Suppressor macrophage treated with lipopolysaccharide for 1 hour (primary cell): ENCODE measurements at places on chromosomes 12 and 14.
A peak's percentile ranks its signal among the peaks of the same experiment; 100 is the strongest.

DNA sequence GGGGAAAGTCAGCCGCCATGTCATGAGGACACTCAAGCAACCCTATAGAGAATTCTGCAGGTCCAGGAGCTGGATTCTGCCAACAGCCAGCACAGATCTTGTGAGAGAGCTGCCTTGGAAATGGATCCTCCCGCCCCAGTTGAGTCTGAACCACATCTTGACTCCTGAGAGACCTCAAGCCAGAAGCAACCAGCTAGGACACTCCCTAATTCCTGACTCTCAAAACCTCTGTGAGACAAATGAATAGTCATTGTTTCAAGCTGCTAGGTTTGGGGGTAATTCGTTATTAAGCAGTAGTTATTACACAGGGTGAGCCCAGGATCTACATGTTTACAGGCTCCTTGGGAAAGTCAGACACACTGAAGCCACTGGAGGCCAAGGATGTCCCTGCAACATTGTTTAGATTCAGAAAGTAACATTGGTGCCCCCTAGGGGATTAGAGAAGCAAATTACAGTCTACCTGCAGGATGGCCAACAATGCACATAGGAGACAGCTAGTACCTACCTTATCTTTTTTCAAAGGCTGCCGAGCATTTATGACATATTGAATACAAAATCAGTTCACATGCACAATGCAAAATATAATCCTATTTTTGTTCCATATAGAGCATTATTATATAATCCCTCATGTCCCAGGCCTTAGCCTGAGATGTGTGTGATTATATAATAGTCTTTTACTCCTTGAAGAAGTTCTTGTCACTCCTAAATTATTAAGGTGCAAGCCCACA, 57.9 kb upstream of the FICD start:
- peak; percentile 88 for DNase-seq

DNA sequence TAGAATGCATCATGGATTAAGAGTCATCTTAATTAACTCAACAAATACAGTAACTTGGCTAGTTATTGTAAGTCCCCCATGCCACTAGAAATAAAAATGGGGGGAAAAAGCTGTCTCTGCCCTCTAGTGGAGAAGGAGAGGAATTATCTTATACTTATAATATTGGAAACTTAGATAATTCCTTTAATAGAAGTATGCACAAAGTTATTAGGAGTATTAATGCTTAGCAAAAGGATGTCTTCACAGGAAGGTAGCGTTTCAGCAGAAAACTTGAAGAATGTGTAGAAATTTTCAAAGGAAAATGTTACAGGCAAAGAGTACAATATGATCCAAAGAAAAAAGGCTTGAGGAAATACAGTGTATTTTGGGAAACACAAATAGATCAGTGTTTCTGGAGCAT, 19.8 kb downstream of the OR5AU1 start:
- DNase-seq, result peak; percentile 36

DNA sequence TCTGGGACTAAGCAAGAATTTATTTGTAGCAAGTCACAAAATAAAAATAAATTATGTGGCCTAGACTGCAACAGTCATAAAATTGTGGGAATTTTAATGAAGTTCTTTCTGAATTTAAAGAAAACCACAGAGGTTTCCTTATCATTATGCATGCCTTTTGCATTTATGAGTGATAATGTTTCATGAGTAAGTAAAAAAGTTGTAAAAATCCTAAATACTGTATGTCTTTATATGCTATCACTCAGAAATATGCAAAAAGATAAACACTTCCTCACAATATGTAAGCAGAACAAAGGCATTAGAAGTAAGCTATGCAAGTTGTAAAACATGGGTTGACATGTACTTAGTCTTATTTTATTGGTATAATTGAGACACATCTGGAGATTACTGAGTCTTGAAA, 239.4 kb upstream of the PDE3A start:
- no peak for DNase-seq

- DNase-seq, result no peak
Measured at GRCh38 chr12:98533723-98534251, 18.4 kb downstream of the TMPO start.

DNA sequence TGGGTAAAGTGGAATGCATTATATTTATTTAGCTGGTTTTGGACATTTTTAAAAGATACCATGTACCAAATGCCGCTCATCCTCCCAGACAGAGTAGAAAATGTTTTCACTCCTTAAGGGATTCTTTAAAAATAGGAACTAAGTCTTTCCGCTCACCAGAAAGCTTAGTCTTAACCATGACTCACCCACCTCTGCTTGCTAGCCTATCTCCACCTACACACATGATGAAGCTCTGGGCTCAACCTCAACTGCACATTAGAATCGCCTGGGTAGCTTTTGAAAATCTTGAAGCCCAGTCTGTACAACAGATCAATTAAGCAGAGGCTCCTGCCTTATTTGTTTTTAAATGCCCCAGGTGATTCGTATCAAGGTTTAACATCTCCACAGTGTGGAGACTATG, 260.5 kb downstream of the NEDD1 start:
- DNase-seq, result peak; percentile 32

DNA sequence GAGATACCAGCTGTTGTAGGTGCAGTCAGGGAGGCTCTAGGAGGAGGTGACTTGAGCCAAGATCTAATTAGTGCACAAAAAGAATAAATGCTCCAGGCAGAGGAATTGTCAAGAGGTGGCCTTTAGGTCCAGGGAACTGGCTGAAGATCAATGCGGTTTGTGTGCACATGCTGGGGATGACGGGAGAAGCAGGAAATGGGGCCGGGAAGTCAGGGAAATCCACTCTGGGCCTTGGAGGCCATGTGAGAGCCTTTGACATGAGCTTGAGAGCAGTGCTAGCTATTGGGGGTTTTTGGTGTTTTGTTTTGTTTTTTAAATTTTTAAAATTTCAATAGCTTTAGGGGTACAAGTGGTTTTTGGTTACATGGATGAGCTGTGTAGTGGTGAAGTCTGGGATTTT, 67.4 kb downstream of the MVK start:
- no peak for DNase-seq

- DNase-seq, result no peak
Measured at GRCh38 chr14:51328772-51329353, 88.8 kb downstream of the TMX1 start.

GRCh38 chr12:58066296-58066695, 124.9 kb downstream of the ATP23 start:
- no peak for DNase-seq

- DNase-seq, result peak; percentile 20
Measured at GRCh38 chr12:68506619-68507018, 104.1 kb upstream of the RAP1B start.

GRCh38 chr12:126891789-126892188, 1375.2 kb upstream of the TMEM132C start:
- no peak for DNase-seq

- peak; percentile 9 for DNase-seq
Measured at GRCh38 chr12:117968826-117969659, at the start of gene KSR2. Gene KSR2 (minus strand): TSS chr12:117968990. CDS start chr12:117968255, 735 bp downstream.

GRCh38 chr12:18165889-18166288, 75.9 kb upstream of the RERGL start:
- DNase-seq, result no peak

DNA sequence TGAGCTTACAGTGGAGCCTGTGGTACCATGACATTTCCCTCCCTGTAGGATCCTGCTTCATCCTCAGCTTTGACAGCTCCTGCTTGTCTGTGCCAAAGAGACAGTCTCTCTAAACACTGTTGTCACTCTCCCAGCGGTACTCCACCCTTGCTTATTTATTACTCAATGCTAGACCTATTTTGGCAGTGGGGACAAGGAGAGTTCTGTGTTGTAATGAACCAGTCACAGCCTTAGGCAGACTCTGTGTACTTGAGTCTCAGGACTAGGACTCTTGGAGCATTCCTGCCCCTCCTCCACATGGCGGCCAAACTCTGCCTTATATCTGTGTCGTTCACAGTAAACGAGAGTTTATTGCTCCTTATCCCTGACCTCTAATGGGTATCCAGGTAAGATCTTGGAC, 70.9 kb downstream of the PIK3C2G start:
- no peak for DNase-seq

- DNase-seq, result no peak
Measured at GRCh38 chr12:94909663-94910062, 93.8 kb downstream of the NDUFA12 start.

DNA sequence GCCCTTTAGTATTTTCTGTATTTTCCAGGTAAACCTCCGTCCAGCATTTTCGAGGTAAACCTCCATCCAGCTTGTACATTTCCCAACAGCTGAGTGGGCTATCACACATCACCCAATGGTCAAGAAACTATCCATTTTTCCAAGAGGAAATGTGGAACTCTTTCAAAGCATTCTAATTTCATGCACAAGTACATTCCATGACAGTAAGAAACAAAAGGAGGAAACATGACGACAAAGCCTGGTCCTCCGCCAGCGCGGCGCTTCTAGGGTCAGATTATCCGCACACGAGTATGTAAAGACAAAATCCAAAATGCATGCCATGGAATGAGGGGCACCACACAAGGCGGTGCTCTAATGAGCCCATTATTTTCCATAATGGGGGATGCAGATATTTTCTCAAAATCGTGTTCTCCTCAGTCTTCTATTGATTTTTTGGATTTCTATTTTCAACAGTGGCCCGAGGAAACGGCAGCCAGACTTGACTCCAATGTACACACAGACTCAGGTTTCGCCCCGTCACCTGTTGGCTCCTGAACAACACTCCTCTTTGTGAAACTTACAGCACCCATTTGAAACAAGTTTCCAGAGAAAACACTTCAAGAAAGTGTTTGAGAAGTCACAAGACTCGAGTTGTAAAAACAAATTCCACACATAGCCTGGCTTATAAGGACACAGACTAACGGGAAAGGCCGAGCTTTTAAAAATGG, 107.4 kb downstream of the PRICKLE1 start:
- DNase-seq, result no peak

- no peak for DNase-seq
Measured at GRCh38 chr12:40970320-40970907, 217.7 kb upstream of the PDZRN4 start.

GRCh38 chr14:101823511-101824120, 62.1 kb downstream of the PPP2R5C start:
- no peak for DNase-seq

- no peak for DNase-seq
Measured at GRCh38 chr14:76331328-76332011, 44.5 kb upstream of the ESRRB start.

- DNase-seq, result peak; percentile 85
Measured at GRCh38 chr12:112130441-112130998, 5.2 kb downstream of the TRAFD1 start.

GRCh38 chr12:64679487-64680001, 69.2 kb downstream of the RASSF3 start:
- DNase-seq, result peak; percentile 44

DNA sequence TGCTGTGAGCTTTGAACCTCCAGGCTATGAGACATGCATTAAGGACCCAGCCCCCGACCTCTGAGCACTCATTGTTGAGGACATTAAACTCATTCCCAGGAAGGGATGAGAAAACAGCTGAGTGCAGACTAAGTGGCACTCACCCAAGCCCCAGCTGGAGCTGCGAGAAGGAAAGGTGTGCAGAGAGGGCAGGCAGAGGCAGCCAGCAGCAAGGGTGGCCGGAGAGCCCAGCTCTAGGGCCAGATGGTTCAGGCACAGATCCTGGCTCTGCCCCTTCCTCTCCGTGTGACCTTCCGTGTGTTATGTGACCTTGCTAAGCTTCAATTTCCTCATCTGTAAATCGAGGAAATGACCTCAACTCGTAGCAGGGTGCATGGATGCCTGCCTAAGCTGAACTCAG, 3.7 kb downstream of the TSPAN11 start:
- no peak for DNase-seq

- DNase-seq, result peak; percentile 93
Measured at GRCh38 chr12:52005903-52006703, 643 bp upstream of the TAMALIN start.

DNA sequence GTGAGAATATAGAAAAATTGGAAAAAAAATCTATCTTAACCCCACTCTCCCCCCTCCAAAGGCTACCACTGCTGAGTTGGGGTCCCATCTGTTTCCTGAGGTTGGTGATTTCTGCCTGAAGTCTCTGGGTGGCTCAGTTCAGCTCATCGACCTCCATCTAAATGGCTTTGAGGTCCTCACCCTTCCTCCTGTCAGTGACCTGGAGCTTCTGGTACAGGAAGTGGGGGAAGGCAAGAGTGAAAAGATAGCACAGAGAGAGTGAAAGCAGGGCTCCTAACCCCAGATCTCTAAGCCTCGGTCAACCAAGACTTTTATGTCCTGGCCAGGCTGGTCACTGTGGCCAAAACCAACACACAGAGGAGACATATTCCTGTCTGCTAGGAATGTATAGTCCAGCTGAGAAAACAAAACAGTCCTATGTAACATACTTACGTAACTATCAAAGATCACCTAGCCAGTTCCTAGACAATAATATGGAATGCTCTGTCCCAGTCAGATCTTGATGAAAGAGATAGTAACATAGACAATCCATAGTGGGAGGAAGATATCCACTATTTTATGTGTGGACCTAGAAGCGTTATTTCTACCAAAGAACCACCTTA, 12.3 kb upstream of the KRT73 start:
- no peak for DNase-seq

- DNase-seq, result peak; percentile 92
Measured at GRCh38 chr12:40208707-40209446, 15.9 kb upstream of the LRRK2 start.

- no peak for DNase-seq
Measured at GRCh38 chr14:88323523-88324199, 592 bp upstream of the KCNK10 start.

DNA sequence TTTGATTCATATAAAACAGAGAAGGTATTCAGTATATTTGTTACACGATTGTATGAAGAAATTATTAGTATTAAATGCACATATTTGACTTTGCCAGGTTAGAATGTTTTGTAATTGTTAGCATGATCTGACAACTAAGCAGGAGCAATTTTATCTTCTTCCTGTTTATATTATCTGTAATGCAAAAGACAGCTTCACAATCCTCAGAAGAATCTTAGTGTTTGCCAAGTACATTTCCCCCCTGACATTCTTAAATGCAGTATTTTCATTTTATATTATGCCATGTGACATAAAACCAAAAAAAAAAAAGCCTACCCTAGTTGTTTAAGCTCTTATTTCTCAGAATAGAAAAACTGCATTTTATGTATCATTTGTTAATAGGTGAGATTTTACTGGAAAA, 469.4 kb downstream of the FOXG1 start:
- no peak for DNase-seq

DNA sequence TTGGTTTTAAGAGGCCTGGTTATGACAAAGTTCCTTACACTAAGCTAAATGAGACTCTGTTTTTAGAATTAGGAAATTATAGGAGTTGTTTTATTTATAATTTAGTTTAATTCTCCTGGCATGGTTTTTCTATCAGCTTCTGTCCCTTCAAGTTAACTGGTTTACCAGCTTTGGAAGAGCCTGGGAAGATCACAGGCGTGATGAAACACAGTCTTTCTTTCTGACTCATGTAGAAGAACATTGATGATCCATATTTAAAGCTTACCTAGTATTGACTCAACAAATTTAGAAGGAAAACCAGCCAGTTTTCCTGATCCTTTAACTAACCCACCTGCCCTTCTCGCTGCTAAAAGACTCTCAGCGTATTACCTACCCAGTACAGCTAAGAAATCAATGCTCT, 155.2 kb downstream of the TGFB3 start:
- DNase-seq, result no peak

DNA sequence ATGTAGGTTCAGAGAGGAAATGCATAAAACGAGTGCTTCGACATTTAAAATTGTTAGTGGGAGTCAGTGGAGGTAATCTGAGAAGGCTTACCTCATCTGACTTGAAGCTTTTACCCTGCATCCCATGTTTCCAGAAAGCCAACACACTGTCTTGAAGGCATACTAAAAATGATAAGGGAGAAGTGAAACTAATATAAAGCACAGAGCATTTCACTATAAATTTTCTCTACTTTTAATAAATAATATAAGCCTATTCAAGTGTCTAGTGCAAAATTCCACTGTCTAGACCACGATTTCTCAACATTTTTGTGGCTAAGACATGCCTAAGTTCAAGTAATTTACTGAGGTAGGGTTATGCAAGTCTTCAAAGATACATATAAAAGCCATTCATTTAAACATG, 29.1 kb upstream of the CDKL1 start:
- DNase-seq, result no peak
